ENCODE measurements at places on chromosomes 5 and 9.

GRCh38 chr9:29325894-29326293 is 1752.6 kb upstream of the C9orf72 start:
- DNase-seq = no peak

GRCh38 chr5:57119031-57119430 is 54.8 kb upstream of the GPBP1 start:
- no peak for DNase-seq

GRCh38 chr5:96324708-96325107 is 108.3 kb downstream of the PCSK1 start:
- DNase-seq = no peak

DNA sequence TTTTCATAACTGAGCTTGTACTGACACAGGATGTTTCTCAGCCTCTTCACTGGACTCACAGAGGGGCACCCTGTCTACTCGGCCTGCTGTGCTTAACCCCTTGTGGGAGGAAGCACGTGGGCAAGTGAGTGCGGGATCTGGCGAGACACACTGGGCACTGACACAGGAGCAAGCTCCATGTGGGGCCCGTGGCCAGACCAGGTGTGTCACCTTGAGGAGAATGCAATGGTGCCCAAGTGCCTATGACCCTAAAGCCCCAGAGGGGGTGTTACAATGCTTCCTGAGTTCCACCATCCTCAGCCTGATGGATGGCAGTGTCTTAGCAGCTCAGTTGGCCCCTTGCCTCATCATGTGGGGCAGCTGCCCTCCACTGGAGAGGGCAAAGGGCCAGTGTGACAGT is 128.9 kb downstream of the ALDH1A1 start:
- no peak for DNase-seq

DNA sequence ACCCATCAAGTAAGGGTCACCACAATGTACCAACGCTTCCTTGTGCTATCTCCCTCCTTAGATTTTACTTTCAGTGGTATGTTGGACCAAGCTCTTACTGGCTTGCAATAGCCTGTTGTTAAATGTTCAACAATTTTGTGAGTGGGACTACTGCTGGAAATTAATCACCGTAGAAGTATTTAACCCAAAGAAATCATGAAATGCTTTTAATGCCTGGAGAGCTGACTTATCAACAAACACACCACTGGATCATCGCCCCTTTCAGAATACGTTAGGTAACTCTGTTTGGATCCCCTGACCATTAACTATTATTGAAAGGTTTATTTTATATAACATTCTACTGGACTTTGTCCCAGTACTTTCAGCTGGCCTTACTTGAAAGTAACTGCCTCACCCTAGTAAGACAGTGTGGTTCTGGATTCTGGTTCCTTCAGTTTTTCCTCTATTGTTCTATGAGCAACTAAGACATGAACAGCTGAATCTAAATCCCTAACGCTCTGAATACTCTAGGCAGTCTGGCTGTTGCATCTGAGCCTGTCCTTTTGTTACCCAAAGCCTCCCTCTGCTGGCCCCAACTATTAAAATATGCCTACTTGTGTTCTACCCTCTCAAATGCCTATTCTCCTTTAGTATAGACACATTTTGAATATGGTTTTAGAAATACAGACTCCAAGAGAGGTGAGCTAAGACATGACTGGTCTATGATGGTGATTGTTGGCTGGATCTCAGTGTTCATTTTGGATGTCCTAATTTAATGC is 1203.4 kb upstream of the DMAC1 start:
- DNase-seq = peak; percentile 26

DNA sequence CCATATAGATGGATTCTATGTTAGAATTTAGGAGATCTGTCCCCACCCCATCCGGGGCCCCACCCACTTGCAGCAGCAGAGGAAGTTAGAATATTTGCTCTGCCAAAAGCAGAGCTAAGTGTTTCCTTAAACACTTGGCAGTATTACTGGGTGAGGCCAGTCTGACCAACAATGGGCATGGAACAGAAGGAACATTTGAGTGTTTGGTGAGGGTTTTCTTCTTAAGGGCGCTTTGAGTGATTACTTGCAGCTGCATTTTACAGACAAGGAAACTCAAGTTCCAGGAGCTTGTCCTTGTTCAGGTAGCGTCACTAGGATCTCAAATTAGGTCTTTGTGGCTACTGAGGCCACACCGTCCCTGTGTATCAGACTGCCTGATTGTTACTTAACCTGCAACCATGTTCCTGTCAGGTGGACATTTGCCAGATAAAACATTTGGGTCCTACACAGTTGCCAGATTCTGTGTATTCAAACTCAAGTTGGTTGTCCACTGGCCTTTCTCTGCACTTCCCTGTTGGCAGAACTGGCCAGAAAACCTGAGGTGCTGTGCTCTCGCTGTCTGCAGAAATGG is 59.3 kb downstream of the SLC46A2 start:
- DNase-seq = no peak

GRCh38 chr9:36894695-36895310 is 139.3 kb downstream of the PAX5 start:
- no peak for DNase-seq

DNA sequence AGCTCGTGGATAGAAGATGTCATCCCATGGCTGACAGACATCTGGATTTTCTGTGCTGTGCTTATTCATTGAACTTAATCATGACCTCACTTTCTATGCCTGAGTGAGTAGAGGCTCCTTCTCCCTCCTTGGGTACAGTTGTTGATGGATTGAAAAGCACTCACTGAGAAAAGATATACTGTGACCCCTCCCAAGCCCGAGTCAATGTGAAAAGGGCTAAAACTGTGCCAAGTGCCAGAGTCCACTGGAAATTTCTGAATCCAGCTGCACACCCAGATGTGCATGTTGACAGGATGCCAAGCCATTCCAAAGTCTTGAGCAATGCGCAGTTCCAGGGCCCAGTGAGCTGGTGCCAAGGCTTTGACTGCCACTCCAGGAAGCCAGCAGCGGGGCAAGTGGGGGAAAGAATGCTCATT is 473.0 kb downstream of the NTRK2 start:
- no peak for DNase-seq

- no peak for DNase-seq
Observed at GRCh38 chr5:14174230-14174636, 31.1 kb downstream of the TRIO start.

Data from NCI-H2107 (cell line).